ENCODE measurements at places on chromosomes 4 and X. TPM values are rescaled to one million over a fixed set of nuclear protein-coding genes. Genes with fewer than 3 reads are reported as not detected.

The GUCY1A1 gene
- polyA plus RNA-seq, result 92.9 TPM

The SPANXN4 gene
- polyA plus RNA-seq, result not detected

- no peak for DNase-seq
Measured at GRCh38 chr4:768995-769394, 56.9 kb downstream of the CPLX1 start.

- no peak for DNase-seq
Measured at GRCh38 chrX:147901461-147902126, 10.1 kb upstream of the FMR1 start.

- peak; percentile 86 for DNase-seq
Measured at GRCh38 chr4:45663003-45663402, 460.9 kb downstream of the GABRG1 start.

- DNase-seq, result no peak
Measured at GRCh38 chr4:60455380-60455779, 744.7 kb upstream of the ADGRL3 start.

DNA sequence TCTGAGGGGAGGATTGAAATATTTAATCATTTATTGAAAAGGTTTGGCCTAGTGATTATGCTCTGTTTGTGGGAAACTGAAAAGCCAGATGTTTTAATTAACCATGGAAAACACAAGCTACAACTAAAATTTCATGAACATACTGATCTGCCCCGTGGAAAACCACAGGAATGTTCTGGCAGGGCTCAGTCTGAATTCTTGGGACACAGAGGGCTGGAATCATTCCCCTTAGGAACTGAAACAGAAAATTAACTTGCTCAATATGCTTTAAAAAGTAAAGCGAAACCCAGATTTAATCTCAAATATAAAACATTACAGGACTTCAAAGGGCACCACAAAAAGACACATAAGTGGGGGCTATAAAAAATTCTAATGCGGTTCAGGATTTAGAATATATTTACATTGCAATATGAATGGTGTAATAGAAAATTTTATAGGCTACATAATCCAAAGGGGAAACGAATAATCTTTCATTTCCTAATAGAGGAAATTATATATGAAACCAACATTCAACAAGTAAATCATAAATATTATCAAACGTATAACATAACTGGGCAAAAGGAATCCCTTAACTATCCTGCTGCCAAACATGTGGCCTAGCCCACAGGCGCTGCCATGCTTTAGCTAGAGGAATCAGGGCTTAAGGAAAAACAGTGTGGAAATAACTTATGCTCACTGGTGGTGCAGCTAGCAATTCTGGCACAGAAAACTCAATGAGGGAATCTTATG lies 70.9 kb downstream of the APBB2 start:
- DNase-seq, result no peak

Measured in cardiac muscle cell (in vitro differentiated cells and primary cell).